ENCODE measurements at places on chromosomes 5 and 9.

DNA sequence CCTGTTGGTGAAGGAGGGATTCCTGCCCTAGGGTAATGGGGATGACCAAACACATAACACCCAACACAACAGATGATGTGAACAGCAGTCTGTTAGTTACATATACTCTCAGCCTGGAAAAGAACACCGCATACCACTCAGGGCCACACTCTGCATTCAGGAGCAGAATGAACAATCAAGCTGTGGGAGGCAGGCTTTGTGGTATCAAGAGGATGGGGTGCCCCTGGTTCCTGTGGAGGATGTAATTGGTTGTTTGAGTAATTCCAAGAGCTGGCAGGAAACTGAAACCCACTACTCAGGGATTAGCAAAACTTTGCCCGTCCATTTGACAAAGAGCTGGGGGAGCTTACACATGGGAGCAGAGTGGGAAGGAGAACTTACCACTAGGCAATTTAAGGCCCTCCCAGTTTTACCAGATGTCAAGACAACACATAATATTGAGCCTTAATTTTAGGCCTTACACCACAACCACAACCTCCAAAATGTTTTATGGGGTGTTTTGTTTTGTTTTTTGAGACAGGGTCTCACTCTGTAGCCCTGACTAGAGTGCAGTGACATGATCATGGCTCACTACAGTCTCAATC lies 15.6 kb upstream of the PRKAA1 start:
- no peak for DNase-seq

DNA sequence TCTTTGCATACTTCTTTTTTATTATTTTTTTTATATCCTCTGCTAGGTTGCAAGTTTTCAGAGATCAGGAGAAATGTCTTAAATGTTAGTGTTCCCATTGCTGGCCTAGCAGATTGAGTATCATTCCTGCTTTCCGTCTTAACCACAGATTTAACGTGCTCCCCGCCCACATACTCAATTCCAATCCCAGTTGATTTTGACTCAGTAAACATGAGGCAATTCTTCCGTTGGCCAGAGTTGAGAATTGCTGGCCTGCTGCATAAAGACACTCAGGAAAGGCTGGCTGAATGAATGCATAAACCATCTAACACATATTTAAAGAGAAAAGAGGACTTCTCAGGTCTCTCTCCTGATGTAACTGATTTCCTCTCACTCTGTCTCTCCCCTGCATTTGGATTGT lies 46.8 kb upstream of the PLPP6 start:
- DNase-seq = no peak

- DNase-seq = no peak
These were observed 189.9 kb upstream of the SMC2 start for GRCh38 chr9:103904242-103904641.

- DNase-seq = peak; percentile 29
These were observed 3.4 kb downstream of the CLINT1 start for GRCh38 chr5:157855404-157855994.

DNA sequence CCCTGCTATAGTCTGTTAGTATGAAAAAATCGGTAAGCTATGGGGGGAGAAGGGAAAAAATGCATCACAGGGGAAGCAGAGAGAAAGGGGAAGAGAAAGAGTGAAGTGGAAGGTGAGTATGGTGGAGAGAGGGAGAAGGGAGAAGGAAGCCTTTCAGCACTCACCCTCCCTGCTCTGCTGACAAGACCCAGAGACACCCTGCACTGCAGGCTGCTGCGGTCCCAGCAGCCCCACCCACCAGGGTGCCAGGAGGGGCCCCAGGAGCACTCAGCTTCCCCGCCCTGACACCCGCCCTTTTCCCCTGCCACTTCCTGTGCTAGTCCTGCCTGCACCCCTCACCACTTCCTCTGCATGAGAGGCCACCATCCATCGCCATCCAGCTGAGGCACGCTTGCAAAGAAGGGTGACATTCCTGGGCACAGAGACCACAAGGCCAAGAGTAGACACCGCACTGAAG lies 12.7 kb downstream of the STK10 start:
- DNase-seq = no peak

GRCh38 chr5:149210225-149210624 lies 61.4 kb upstream of the AFAP1L1 start:
- no peak for DNase-seq

- DNase-seq = no peak
These were observed 368.3 kb downstream of the ENC1 start for GRCh38 chr5:74272024-74272775.

GRCh38 chr9:137789295-137789895 lies 88.2 kb upstream of the CACNA1B start:
- DNase-seq = no peak

GRCh38 chr5:92560698-92561401 lies 1020.2 kb downstream of the NR2F1-AS1 start:
- no peak for DNase-seq

- no peak for DNase-seq
These were observed 280.2 kb upstream of the CLINT1 start for GRCh38 chr5:158139161-158139560.

DNA sequence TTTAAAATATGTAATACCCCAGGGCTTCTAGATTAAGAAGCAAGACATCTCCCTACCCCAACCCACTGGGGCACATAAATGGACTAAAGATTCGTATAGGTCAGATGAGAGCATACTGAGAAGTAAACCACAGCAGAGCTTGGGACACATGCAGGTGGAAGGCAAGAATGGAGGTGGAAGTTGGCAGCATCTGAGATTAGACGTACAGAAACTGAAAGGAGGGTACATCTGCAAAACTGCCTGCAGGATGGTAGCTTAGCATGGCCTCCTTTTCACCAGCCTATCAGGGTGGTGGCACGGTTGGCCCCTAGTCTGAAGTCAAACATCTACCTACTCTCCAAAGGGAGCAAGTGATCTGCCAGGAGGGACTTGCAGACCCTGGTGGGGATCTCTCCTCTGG lies 181.8 kb downstream of the TSSK1B start:
- no peak for DNase-seq

DNA sequence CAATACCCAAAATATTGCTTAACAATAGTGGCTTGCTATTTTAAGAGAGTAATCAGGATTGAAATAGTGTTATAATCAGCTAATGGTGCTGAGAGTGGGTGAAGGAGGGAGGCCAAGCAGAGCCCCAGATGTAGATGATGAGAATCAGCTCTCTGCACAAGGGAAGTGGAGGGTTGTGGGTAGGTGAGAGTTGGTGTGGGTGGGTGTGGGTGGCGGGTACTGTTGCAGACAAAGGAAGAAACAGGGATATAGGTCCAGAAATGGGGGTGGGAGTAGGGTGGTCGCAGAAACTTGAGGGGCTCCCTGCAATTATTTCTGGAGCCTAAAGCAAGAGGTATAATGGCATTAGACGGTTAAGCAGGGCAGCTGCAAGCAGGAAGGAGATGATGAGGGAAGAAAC lies 7.4 kb upstream of the ADCY2 start:
- no peak for DNase-seq

GRCh38 chr5:139438707-139439012 lies 665 bp downstream of the DNAJC18 start:
- no peak for DNase-seq

- no peak for DNase-seq
These were observed 13.2 kb downstream of the TUT7 start for GRCh38 chr9:86341007-86341491.

DNA sequence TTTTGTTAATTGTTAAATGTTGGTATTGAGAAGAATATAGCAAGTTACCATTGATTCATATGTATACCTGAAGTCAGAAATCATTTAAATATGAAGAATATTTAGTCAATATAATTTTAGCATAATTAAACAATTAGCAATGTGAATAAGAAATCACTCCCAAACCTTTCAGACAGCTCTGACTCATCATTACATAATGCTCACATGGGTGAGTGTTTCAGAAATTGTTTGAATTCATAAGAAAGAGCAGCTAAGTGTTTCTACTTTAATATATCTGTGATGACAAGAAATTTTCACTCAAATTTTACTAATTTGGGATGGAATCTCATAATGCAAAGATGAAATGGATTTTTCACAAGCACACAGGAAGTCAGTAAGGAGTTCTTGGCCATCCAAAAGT lies 42.0 kb upstream of the CDC42SE2 start:
- DNase-seq = no peak

- DNase-seq = peak; percentile 45
These were observed 62.3 kb downstream of the RAPGEF1 start for GRCh38 chr9:131677444-131678180.

DNA sequence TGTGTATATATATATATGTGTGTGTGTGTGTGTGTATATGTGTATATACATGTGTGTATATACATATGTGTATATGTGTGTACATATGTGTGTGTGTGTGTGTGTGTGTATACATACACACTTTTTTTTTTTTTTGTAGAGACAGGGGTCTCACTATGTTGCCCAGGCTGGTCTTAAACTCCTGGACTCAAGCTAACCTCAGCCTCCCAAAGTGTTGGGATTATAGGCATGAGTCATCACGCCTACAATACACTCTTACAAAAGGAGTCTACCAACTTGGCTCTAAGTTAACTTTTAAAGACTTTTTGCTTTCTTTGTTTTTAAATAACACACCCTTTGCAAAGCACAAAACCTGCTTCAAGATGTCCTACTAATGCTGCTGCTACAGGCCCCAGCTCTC lies 2.1 kb downstream of the C9orf78 start:
- no peak for DNase-seq

DNA sequence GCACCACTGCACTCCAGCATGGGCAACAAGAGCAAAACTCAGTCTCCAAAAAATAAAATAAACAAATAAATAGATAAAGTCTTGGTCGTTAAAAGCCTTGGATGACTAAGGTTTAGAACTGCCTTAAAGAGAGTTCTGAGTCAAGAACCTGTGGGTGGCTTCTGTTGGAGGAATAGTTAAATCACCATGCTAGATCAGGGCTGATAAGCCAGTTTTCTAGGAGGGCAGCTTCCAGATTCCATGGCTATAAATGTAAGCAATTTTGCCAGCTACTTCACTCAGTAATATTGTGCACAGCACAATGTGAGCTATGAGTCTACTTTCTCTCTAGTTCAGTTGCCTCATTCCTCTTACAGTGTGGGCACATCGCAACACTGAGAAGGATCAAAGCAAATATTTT lies 242.1 kb upstream of the NUDT12 start:
- DNase-seq = no peak

All from DMS 273 treated with DMSO at 0.1 percent for 48 hours (cell line).